CD4-positive, alpha-beta T cell (primary cell): ENCODE measurements at places on chromosomes 3 and 15. TPM values are rescaled to one million over a fixed set of nuclear protein-coding genes. Genes with fewer than 3 reads are reported as not detected.

Gene TMEM202
- total RNA-seq = not detected

DNA sequence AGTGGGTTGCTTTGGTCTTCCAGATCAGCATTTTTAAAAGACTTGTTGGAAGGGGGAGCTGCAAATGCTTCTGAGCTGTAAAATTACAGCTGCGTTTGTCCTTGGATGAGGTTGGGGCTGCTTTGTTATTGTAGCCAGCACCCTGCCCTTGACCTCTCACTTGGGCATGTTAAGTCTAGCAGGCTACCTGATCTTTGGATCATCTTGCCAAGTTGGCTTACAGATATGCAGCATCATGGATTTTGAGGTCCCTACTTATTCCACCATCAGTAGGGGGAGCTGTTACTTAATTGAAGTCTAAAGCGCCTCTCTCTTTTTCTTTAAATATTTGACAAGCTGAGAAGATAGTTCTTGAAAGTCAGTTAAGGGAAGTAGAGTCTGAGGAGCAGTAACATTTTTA is 793.0 kb downstream of the MCTP2 start:
- DNase-seq = no peak

Gene B4GALT4
- total RNA-seq = 26.2 TPM

DNA sequence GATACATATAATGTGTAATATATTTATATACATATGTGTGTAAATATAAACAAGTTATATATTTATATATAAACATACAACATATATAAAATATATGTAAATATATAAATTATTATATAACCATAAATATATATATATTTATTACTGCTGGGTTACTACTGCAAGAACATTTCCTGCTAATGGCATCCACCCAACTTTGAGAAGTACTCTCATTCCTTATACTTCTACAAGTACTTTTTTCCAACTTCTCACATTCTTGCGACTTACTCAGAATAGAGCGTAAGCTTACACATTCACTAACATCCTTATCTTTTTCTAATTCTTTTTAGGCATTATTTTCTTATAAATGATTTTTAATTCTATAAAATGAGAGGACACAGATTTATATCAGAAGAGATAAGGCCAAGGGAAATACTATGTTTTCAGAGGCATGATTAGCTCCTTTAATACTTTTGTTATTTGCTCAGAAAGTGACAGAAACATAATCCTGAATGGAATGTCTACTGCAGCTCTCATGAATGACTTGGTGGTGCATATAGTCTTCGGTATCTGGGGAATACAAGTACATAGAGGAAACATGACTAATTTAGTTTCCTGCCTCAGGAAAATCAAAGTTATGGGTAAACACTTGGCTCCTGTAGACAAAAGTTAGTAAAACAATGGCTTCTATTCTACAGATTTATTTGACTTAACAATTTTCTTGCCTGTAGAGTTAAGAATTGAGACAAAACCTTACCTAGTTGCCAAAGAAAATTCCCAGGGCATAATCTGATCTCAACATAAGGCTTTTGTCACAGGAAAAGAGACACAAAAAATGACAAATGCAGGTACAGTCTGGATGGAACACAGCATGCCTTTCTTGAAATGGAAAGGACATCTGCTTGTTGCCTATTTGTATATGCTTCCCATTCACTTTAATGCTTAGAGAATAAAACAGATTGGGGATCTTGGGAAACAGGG is 453.9 kb downstream of the SQOR start:
- no peak for DNase-seq

- no peak for DNase-seq
Measured at GRCh38 chr3:62558549-62559112, 185.3 kb upstream of the FEZF2 start.

DNA sequence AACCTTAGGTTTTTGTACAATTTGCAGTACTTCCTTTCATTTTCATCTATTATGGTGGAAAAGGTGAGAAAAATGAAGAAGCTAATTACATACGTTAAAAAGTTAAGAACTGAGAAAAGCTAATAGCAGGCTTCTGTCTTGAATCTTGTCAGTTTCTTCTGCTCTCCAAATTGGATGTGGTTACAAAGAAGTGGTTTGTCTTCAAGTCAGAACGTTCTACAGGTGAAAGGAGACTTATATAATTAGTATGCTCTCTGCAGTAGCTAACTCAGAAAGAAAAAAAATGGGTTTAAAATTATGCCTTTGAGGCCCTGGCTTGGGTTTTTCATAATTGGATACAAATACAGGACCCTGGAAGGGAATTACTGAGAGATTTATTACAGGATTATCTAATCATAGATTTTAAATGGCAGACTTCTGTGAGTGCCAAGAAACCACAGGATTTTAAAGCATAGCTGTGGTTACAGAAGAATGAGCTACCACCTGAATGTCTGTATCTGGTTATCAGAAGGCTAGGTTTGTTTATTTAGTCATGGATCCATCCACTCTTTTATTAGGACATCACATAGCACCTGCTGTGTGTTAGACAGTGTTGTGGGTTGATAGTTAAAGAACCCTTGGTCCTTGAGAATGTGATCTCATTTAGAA is 528.1 kb upstream of the MCTP2 start:
- DNase-seq = no peak

DNA sequence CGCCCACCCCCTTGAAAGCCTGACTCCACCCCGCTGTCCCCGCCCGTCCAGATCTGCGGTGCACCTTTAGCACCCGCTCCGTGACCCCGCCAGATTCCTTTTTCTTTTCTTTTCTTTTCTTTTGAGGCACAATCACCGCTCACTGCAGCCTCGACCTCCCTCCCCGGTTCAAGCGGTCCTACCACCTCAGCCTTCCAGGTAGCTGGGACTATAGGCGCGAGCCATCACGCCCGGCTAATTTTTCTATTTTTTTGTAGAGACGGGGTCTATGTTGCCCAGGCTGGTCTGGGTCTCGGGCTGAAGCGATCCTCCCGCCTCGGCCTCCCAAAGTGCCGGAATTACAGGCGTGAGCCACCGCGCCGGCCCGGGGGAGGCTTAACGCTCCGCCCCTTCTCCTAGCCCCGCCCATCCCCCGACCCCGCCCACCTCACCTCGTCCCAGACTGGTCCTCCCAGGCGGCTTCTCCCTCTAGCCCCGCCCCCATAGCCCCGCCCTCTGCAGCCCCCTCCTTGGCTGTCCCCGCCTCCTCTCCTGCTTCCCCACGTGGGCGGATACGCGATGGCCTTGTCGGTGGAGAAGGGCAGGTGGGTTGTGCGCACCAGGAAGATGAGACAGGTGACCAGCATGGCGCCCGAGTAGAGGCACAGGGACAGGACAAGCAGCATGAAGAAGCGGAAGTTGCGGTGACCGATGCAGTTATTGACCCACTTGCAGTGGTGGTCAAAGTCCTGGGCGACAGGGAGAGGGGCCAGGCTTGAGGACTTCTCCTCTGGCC is 3.2 kb downstream of the ZDHHC19 start:
- DNase-seq = peak; percentile 48

- DNase-seq = no peak
Measured at GRCh38 chr3:175326041-175326440, 466.9 kb downstream of the NAALADL2 start.

- DNase-seq = no peak
Measured at GRCh38 chr3:182479419-182480336, 313.6 kb upstream of the ATP11B start.

DNA sequence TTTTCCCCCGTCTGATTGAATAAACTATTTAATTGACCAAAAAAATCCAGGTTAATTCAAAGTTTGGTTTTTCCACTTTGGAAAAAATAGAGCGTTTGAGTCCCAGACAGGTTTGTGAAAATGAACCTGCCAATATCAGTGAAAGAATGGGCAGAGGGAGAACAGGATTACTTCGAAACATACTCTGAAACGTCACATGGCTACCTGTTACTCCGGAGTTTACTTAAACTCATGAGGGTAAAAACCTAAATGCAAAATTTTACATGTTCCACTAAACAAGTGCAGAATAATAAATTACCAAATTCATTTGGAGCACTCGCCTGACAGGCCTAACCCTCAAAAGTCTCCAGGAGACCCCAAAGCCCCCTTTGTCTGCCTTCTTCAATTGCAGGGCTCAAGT is 419.9 kb downstream of the MECOM start:
- DNase-seq = no peak

GRCh38 chr15:66364944-66365528 is 8.6 kb upstream of the TIPIN start:
- DNase-seq = no peak

- no peak for DNase-seq
Measured at GRCh38 chr3:194051366-194052149, 84.4 kb upstream of the HES1 start.

DNA sequence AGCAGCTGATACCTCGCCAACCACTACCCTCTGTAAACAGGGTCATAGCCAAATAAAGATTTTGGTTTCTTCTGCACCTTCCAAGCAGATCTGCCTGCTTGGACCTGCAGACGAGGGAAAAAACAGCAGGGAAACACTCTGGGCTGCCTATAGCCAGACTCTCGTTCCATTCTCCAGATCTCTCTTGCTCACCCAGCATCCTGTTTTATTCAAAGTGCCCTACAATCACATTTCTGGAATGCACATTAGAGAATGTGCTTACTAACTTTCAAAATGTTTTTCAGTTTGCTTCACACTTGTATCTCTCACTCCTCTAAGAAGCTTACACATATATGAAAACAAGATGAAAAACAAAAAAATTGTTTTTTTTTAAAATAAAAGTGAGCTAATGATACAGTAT is 71.4 kb downstream of the MLH1 start:
- DNase-seq = no peak

Gene SQOR
- total RNA-seq = 14.0 TPM

GRCh38 chr3:172511783-172512762 is 11.2 kb downstream of the TNFSF10 start:
- peak; percentile 80 for DNase-seq

DNA sequence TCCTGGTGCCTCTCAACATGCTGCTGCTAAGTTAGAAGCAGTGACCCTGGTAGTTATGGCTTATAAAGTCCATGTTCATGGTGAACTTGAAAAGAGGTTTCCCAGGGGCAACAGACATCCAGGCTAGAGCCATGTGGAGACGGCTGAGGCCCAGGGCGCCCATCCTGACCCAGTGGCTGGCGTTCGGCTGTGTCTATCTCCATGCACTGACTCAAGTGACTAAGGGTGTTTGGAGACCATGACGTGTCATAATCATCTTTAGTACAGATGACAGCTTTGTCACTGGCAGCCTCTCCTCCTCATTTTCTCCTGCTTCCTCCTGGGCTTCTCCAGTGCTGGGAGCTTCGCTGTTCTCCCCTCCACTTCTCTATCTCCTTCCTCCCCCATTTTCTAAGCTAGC is 287.4 kb upstream of the LYSMD4 start:
- DNase-seq = no peak

DNA sequence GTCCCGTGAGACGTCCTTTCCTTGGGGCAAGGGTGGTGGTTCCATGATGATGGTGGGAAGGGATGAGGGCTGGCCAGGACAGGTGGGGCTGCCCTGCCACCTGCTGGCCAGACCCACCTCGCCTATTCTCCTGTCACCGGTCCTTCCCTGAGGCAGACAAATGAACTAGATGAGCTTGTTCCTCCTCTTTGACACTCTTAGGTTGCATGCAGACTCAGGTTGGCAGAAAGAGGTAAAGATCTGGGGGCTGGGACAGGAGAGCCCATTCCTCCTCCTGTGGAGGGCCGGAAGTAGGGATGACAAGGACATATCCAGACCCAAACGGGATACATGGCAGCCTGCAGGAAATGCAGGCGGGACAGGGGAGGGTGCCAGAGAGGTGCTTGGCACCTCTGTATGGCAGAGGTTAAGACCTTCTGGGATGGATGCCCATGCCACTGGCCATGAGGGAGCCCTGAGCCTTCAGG is 38.6 kb downstream of the ACSBG1 start:
- peak; percentile 25 for DNase-seq

- DNase-seq = no peak
Measured at GRCh38 chr15:87154761-87155160, 1075.1 kb downstream of the AGBL1 start.

Gene IMP3
- total RNA-seq = 48.4 TPM

Gene SKOR1
- total RNA-seq = 1.8 TPM
